Kidney tubule cell (primary cell): ENCODE measurements at places on chromosomes 4 and X.
A peak's percentile ranks its signal among the peaks of the same experiment; 100 is the strongest.

DNA sequence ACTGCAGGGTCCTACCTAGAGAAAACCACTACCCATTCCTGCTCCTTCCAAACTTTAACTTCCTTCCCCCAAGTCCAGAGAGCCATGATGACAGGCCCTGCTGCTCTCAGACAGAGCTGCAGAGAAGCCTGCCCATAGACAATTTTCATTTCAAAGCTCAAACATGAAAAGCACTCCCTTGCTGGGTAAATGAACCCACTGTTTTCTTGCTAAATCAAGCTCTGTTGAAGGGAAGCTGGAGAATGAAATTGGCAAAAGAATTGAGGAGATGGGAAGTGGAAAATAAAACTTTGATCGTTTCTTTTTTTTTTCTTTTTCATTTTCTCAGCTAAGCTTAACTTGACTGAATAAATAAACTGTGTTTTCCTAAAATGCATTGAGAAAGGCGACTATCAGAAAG is 331.1 kb upstream of the CPEB2 start:
- no peak for DNase-seq

DNA sequence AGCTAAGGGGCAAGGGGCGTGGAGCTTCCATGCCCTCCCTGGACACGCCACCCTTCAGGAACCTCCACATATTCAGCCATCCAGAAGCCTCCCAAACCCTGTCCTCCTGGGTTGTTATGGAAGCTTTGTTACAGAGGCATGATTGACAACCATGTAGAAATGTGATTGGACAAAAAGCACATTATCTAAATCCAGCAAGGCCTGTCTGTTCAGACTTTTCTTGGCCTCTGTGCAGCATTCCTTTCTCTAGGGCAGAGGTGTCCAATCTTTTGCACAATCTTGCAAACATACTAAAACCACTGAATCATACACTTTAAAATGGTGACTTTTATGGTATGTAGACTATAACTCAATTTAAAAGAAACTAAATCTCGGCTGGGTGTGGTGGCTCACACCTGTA is 12.7 kb downstream of the STEEP1 start:
- no peak for DNase-seq

GRCh38 chr4:182189103-182189878 is 53.9 kb upstream of the TENM3 start:
- peak; percentile 82 for DNase-seq

GRCh38 chrX:65726715-65727114 is 59.3 kb downstream of the MSN start:
- DNase-seq, result no peak

DNA sequence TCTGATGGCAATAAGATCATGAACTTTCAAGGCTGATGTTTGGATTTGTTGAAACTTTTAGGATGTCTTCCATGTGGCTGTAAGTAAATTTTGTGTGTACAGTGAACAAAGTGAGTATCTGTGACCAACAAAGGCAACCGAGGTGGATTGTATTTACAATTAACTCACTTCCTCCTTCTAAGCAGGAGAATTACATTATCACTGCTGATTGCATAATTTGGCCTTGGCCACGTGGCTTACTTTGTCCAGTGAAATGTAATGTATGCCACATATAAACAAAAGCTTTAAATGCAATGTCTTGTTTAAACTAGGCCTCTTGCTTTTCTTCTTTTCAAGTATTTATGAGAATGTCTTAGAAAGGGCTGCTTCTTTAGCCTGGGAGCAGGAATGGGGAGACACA is 66.3 kb upstream of the MAD2L1 start:
- DNase-seq, result no peak

DNA sequence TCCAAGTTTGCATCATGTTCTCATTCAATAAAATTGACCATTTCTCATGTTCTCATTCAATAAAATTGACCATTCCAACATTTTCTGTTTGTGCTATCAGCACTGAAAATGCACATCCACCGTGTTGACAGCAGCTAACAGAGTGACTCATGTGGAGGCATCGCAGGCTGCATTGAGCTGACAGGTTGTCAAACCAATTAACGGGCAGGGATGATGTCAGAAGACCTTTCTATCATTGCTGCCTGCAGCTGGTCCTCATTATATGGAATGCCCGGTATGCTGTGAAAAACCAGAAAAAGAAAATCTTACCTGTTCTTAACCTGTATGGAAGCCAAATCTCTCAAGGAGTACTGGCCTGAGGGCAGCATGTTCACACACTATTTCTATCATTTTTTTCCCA is 202.0 kb downstream of the SMIM20 start:
- DNase-seq, result no peak

- no peak for DNase-seq
Observed at GRCh38 chrX:110389570-110389969, 30.9 kb downstream of the RTL9 start.

- no peak for DNase-seq
Observed at GRCh38 chr4:100989401-100989800, 357.9 kb downstream of the PPP3CA start.

DNA sequence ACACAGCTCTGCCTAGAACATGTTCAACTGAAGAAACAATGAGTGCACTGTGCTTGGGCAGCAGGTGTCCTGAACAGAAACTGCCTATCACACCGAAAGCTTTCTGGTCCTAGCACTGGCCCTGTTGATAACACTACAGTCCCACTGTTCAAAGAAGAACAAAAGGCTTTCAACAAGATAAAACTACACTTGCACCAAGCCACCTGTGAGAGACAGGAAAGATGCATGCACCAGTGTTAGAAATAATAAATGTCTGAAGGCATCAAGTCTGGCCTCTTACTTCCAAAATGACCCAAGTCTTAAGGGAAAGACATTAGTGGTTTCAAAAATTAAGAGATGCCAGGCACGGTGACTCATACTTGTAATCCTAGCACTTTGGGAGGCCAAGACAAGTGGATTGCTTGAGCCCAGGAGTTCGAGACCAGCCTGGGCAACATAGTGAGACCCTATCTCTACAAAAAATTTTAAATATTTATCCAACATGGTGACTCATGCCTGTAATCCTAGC is 68.7 kb downstream of the APBB2 start:
- peak; percentile 30 for DNase-seq

DNA sequence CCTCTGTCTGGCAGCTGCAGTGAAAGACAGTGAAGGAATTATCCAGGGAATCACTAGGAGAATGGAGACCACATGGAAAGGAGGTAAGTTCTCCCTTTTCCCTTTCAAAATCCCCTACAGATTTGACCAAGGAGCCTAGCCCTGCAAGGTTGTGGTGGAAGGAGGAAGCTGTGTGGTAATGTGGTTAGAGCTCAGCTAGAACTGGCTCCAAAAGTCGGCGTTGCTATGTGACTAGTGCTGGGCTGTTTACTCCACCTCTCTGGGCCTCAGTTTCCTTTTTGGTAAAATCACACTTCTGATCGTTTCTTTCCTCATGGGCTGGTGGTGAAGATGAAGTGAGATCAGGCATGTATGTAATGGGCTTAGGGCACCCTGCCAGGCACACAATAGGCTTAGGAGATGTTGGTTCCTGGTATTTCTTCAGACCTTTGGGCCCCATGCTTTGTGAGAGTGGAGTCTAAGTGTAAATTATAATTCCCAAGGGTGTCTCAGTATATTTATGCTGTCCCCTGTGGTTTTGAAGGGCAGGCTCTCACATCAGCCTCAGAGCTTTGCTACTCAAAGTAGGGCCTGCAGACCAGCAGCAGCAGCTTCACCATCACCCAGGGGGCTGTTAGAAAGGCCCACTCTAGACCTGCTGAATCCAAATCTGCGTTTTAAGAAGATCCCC is 183.7 kb upstream of the BCOR start:
- DNase-seq, result no peak
